ENCODE measurements at places on chromosomes 3 and 15. TPM values are rescaled to one million over a fixed set of nuclear protein-coding genes. Genes with fewer than 3 reads are reported as not detected.
A peak's percentile ranks its signal among the peaks of the same experiment; 100 is the strongest.

DNA sequence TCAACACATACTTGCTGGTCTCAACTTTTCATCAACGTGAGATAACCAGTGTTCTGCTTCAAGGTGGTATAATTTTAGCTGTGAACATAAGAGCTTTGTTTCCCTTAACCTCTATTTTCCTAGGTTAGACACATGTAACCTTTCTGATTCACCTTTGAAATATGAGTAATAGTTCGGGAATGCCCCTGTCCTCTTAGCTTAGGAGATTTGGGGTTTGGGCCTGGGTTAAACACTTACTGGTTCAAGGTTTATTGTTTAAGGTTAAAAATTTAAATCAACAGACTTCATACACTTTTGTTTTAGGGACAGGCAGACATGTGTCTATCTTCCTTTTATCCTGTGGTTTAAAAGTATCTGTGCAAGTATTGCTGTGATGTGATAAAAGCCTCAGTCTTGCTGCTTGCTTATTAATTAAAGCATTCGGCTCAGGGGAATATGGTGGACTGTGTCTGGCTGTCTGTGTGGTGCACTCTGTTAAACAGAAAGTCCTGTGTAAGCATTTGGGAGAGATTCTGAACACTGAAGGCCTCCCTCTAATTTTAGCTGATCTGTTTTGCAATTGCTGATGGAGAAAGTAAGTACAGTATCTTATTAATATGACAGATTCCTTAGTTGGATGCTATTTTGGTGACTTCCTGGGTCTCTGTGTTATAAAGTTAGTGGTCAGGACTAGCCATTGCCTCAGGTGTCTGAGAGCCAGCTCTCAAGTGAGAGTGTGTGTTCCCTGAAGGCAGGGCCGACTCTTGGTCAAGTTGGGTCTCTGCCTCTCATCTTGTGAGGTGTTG is 81.8 kb downstream of the USP13 start:
- no peaks in the 10 kb centered on the region for H3K4me1 ChIP-seq
- peaks cover 36% of the 10 kb centered on the region for H3K36me3 ChIP-seq
- no peaks in the 10 kb centered on the region for H3K27me3 ChIP-seq
- no peak for DNase-seq
- H3K27ac ChIP-seq: no peak overlapping the region

DNA sequence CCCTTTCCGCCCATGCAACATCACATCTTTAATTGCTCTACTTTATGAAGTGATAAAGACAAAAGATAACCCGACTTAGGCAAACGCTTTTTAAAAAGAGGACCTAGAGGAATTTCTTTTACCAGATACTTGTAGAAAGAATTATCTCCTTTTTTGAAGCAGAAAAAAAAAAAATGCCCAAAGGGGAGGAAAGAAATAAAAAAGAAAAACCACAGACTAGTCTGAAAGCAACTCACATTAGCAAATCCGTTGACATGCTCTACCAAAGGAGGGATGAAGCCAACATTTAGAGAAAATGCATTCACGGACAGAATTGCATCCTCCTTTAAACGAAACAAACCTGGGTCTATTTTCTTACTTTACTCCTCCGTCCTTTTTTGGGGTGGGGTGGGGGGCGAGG is 213.6 kb downstream of the MEIS2 start:
- H3K27me3 ChIP-seq: peaks cover 75% of the 10 kb centered on the region
- H3K27ac ChIP-seq: no peak overlapping the region
- H3K4me3 ChIP-seq: no peak overlapping the region

- no peak overlapping the region for H3K4me3 ChIP-seq
- no peak overlapping the region for H3K27ac ChIP-seq
- H3K4me1 ChIP-seq: no peaks in the 10 kb centered on the region
- H3K27me3 ChIP-seq: no peaks in the 10 kb centered on the region
- H3K36me3 ChIP-seq: peaks cover 2% of the 10 kb centered on the region
These were observed 13.0 kb upstream of the TNK2 start for GRCh38 chr3:195921334-195921791.

- no peak for DNase-seq
- no peaks in the 10 kb centered on the region for H3K27me3 ChIP-seq
- H3K4me3 ChIP-seq: no peak overlapping the region
- no peaks in the 10 kb centered on the region for H3K36me3 ChIP-seq
These were observed 112.1 kb downstream of the KLF13 start for GRCh38 chr15:31438601-31439265.

- H3K4me3 ChIP-seq: no peak overlapping the region
- H3K4me1 ChIP-seq: no peaks in the 10 kb centered on the region
- no peak overlapping the region for H3K27ac ChIP-seq
- no peaks in the 10 kb centered on the region for H3K36me3 ChIP-seq
- peaks cover 12% of the 10 kb centered on the region for H3K27me3 ChIP-seq
These were observed 22.3 kb downstream of the RPSA start for GRCh38 chr3:39428745-39429201.

DNA sequence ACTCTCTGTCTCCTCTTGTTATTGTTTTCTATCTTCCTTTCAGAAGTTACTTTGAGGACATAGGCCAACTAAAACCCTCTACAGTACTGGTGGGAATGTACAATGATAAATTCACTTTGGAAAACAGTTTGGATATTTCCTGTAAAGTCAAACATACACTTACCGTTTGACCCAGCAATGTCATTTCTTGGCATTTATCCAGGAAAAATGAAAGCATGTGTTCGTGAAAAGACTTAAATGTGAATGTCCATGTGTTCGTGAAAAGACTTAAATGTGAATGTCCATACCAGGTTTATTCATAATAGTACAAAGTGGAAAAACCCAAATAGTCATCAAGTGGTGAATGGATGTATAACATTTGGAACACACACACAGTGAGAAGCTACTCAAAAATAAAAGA is 361.5 kb upstream of the DPH6 start:
- no peaks in the 10 kb centered on the region for H3K36me3 ChIP-seq
- no peak overlapping the region for H3K4me3 ChIP-seq
- H3K4me1 ChIP-seq: no peaks in the 10 kb centered on the region
- no peaks in the 10 kb centered on the region for H3K27me3 ChIP-seq

- H3K4me3 ChIP-seq: no peak overlapping the region
- peaks cover 2% of the 10 kb centered on the region for H3K27me3 ChIP-seq
- H3K36me3 ChIP-seq: no peaks in the 10 kb centered on the region
- H3K4me1 ChIP-seq: peaks cover 10% of the 10 kb centered on the region
These were observed 705.9 kb downstream of the PDCD6IP start for GRCh38 chr3:34504366-34504765.

DNA sequence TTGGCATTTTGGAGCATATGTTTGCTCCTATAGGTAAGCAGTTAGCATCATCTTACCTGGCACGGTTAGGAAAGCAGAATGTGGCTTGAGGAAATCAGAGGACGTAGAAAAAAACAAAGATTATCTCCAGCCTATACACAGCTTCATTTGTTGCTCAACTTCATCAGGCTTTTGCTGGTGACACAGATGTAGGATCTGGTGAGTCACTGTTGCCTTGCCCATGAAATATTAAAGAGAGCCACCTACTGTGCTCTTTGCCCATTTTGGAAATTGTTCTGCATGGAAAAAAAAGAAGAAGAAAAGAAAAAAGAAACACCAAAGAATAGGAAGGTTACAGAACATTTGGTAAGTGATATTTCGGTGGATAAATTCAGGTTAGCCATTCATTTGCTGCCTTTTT is 3.8 kb downstream of the IL1RAP start:
- no peaks in the 10 kb centered on the region for H3K27me3 ChIP-seq
- H3K27ac ChIP-seq: no peak overlapping the region
- no peak for DNase-seq
- H3K36me3 ChIP-seq: peaks cover 6% of the 10 kb centered on the region
- H3K4me3 ChIP-seq: no peak overlapping the region

DNA sequence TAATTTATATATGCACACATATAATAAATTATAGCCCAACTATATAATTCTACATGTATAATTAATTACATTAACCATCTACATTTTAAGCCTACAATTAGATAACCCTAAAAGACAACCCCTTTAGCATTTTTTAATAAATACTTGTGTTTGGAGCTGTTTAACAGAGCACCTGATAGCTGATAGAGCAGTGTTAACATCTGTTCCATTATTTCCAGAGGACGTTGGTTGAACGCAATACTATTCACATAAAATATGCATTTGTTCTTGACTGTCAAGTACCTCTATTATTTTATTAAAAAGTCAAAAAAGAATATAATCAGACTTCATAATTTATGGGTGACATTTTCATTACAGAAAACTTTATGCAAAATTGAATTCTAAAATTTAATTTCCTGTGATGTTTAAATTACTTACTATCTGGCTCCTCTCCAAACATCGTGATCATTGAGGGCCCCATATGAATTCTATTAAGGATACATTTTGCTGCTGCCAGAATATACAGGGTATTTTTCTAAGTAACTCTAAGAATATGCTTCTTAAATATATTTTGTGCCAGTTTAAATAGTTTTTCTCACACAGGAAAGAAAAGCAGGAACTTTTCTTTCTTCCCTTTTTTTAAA is 234.3 kb downstream of the SHOX2 start:
- H3K27me3 ChIP-seq: no peaks in the 10 kb centered on the region
- H3K4me3 ChIP-seq: no peak overlapping the region
- DNase-seq: no peak

DNA sequence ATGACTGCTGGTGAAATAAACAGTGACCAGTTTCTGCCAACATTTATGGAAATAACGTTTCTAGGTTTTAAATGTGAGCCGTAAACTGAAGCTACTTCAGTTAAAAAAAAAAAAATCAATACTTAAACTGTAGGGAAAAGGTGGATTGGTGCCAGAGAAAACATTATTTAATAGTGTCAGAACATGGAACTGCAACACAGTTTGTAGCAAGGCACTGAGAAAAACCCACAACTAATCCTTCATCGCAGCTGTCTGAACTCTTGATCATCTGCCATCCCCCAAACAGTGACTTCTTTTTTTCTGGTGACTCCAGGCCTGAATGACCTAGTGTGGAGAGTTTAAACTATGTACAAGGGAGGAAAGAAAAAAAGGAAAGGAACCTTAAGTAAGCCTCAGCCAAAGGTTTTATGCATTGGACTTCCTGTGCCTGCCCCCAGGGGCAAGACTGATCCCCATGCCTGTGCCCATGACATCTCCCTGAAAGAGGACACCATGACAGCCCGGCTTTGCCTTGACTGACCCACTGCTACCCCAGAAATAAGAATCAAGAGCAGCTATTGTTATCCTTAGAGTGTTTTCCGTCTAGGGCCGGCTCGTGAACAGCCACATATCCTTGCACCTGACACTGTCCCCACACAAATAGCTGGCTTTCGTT is 33.1 kb downstream of the CRTAP start:
- H3K4me3 ChIP-seq: no peak overlapping the region
- H3K27me3 ChIP-seq: no peaks in the 10 kb centered on the region
- DNase-seq: no peak
- H3K36me3 ChIP-seq: peaks cover 20% of the 10 kb centered on the region
- no peak overlapping the region for H3K27ac ChIP-seq

DNA sequence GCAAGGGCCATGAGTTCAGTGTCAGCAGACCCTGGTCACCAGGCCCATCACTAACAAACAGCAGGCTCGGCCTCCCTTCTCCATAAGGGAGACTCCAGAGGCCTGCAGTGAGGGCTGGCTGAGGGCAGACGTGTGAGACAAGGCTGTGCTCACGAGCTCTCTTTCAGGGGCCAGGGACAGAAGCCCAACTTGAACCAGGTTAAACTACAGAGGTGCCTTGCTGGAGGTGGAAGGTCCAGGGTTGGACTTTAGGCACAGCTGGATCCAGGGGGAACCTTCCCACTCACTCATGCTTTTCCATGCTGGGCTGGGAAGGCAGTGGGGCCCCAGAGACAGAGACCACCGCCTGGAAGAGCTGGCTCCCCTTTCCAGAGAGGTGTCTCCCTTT is 19.0 kb downstream of the CFAP100 start:
- H3K27me3 ChIP-seq: peaks cover 16% of the 10 kb centered on the region
- no peak for DNase-seq
- no peak overlapping the region for H3K27ac ChIP-seq
- H3K36me3 ChIP-seq: no peaks in the 10 kb centered on the region
- no peak overlapping the region for H3K4me3 ChIP-seq

- DNase-seq: no peak
- H3K27me3 ChIP-seq: no peaks in the 10 kb centered on the region
- no peak overlapping the region for H3K4me3 ChIP-seq
- no peaks in the 10 kb centered on the region for H3K4me1 ChIP-seq
- H3K27ac ChIP-seq: no peak overlapping the region
These were observed 1108.3 kb downstream of the ROBO1 start for GRCh38 chr3:78659386-78659987.

DNA sequence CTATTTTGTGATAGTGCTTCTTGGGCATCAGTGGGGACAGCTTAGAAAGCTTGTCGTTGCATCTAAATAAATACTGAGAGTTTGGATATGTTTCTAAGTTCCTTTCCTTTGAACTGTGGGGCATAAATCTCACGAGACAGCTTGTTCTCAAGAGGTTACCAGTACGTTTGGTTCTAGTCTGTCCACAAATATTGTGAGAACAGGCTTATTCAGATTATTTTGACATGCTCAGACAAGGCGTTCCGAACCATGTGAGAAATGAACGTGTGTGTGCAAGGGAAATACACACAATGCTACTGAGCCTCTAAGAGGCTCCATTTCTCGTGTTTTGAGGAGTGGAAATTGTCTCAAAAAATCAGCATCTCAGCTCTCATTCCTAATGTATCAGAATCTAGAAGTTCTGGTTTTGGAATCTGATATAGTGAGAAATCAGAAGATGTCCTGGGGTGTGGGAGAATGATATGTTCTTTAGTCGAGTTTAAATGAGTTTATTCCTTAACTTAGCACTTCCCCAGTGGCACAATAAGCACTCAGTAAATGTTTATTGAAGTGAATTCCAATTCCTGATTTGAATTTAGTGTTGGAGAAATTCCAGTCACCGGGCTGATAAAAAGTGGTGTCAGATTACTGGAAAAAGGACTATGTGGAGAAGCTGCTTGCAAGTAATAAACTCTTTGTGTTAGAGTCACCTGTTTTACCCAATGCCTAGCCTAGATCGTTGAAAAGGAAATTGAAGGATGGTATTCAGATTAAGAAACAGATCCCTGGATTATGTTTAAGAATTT is 481.5 kb downstream of the LPP start:
- H3K4me3 ChIP-seq: no peak overlapping the region
- peaks cover 13% of the 10 kb centered on the region for H3K36me3 ChIP-seq
- no peak for DNase-seq

GRCh38 chr3:169228522-169228921 is 435.0 kb downstream of the MECOM start:
- peaks cover 11% of the 10 kb centered on the region for H3K27me3 ChIP-seq
- no peaks in the 10 kb centered on the region for H3K36me3 ChIP-seq
- H3K4me1 ChIP-seq: no peaks in the 10 kb centered on the region
- DNase-seq: no peak

GRCh38 chr3:129892857-129893580 is 492 bp downstream of the TMCC1 start:
- H3K27ac ChIP-seq: peak overlapping the region; percentile 88
- DNase-seq: peak; percentile 78
- H3K36me3 ChIP-seq: peaks cover 6% of the 10 kb centered on the region
- peak overlapping the region; percentile 87 for H3K4me3 ChIP-seq

The STAB1 gene
- total RNA-seq: 0.64 TPM

The MDFIC2 gene
- not detected for total RNA-seq

The GRM2 gene
- 0.58 TPM for total RNA-seq

The CCDC39 gene
- not detected for total RNA-seq

All from activated B cell treated with CpG ODN at 0.5 μM for 24 hours (primary cell).